Suppressor macrophage treated with lipopolysaccharide for 1 hour (primary cell): ENCODE measurements at places on chromosomes 1 and 21.

GRCh38 chr1:236685917-236686814 lies at the start of gene ACTN2:
ACTN2 (plus strand) TSS chr1:236686499; CDS start chr1:236686674, 175 bp downstream.
- DNase-seq: peak; percentile 41

GRCh38 chr1:18719786-18720451 lies 89.3 kb downstream of the PAX7 start:
- no peak for DNase-seq

DNA sequence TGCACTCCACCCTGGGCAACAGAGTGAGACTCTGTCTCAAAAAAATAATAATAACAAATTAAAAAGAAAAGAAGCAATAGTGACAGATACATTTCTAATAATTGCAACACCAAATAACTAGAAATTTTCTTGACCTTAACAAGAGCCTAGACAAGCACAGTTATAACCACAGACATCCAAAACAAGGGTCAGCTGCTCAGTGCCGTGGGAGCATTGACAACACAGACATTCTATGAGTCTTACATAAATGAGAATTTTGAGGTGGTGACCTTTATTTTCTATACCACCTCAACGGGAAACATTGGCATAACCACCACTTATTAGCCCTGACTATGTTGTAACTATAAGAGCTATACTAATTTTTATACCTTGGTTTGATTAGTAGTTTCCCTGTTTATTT lies 156.1 kb downstream of the NR5A2 start:
- no peak for DNase-seq

DNA sequence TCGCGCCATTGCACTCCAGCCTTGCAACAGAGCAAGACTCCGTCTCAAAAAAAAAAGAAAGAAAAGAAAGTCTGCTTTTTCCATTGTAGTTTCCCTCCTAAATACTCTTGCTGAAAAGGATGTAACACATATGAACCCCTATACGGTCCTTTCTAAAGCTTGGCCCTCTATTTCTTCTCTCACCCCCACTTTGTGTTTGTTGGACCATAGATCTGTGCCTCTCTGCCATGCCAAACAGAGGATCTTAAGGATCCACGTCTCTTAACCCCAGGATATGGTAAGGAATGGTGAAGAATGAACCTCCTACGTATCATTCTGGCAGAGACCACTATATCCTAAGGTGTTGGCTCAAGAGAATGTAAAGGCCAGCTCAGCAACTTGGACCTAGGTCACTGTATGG lies 18.7 kb upstream of the LAX1 start:
- no peak for DNase-seq

DNA sequence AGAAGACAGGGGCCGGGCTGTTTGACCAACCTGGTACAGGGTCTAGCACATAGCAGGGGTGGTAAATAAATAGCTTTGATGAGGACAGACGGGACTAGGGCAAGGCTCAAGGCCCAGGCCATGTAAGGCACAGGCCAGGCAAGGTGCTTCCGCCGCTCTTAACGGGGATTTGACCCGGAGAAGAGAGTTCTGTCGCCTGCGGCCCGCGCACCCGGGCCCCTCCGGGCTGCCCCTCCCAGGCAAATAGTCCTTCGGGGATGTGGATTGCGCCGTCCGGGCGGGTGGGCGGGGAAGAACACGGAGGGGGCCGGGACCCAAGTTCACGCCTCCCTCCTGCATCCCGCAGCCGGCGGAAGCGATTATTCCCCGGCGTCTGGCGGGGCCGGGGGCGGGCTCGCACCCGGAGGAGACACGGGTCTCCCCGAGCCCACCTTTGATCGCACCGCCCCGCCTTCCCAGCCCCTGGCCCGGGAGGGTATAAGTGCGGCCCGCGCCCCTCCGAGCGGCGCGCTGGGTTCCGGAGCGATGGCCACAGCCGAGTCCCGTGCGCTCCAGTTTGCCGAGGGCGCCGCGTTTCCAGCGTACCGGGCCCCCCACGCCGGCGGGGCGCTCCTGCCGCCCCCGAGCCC lies at the start of gene MIXL1:
MIXL1 (plus strand) TSS at position 508 of the 629 bp plus-strand sequence; CDS start at position 526, 18 bp downstream.
- peak; percentile 15 for DNase-seq

DNA sequence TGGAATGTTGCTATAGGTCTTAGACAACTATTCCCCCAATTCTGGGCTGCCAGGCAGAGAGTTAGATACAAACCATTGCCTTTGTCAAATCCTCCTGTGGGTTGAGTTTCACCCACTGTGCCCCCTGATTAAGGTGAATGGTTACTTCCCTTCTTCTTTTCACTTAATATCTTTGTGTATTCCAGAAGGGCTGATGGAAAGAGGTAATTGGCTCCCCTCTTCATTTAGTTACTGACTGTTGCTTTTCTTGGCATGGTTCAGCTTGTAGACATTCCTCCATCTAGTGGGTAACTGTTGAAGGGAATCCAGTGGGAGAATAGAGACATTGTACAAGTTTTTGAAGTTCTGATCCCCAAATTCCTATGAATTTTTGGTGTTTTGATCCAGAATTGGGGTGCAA lies 43.8 kb upstream of the MACF1 start:
- DNase-seq: no peak

DNA sequence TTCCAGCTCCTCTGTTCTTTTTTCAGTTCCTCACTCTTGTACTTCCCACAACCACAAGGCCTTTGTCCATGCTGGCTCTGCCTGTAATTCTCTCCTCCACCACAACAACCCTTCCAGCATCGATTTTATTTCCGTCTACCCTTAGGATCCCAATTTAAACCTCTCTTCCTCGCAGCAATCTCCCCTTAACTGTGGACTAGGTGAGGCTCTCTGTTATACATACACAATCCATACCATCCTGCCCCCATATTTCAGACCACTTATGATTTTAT lies 90.4 kb upstream of the ZC3H11B start:
- no peak for DNase-seq

DNA sequence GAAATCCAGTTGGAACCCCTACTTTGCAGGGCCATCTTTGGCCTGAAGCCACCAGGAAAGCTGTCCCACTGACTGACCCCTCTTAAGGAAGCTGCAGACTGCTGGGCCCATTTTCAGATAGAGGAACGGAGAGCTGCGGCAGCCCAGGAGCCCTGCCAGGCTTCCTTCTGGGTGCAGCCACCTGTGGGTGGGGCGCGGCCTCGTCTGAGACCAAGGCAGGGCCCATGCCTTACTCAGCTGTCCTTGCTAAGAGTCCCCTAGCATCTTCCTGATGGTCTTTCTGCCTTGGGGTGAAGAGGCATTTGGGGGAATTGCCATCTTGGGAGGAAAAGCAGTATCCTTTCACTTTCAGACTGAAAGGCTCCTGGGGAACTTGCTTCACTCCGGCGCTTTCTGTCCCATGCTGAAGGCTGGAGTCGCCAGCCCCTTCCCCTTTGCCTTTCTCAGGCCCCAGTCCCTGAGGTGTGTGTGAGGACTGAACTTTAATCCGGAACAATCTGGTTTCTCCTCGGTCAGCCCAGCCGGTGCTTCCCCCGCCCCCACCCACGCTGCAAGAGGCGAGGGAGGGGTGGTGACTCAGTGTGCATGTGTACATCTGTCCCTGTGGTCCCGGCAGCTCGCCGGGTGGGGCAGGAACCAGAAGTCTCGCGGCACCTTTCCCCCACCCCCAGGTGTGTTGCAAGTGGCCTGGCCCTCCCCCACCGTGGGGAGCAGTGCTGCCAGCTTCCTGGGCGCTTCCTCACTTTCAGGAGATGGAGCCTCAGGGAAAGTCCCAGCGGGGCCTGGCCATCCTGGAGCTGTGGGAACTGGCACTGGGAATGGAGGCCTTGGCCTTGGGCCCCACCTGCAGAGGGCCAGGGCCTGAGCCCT lies 5.1 kb downstream of the ZC3H12A start:
- peak; percentile 97 for DNase-seq

DNA sequence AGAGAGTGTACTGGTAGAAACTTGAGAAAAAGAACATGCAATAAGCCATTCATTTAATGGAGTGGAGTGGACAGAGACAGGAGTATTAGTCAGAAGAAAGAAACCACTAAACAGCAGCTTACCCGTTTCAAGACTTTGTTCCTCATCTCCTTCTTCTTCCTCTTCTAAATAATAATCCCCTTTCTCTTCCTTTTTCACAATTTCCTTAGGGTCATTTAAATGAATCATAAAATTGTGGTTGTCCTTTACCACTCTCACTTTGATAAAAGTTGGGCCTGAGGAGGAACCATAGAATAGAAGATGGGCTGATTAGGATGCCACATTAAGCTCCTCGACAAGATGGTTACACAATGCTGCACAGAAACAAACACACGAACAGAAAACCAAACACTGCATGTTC lies 109.6 kb downstream of the WDR3 start:
- DNase-seq: peak; percentile 84

DNA sequence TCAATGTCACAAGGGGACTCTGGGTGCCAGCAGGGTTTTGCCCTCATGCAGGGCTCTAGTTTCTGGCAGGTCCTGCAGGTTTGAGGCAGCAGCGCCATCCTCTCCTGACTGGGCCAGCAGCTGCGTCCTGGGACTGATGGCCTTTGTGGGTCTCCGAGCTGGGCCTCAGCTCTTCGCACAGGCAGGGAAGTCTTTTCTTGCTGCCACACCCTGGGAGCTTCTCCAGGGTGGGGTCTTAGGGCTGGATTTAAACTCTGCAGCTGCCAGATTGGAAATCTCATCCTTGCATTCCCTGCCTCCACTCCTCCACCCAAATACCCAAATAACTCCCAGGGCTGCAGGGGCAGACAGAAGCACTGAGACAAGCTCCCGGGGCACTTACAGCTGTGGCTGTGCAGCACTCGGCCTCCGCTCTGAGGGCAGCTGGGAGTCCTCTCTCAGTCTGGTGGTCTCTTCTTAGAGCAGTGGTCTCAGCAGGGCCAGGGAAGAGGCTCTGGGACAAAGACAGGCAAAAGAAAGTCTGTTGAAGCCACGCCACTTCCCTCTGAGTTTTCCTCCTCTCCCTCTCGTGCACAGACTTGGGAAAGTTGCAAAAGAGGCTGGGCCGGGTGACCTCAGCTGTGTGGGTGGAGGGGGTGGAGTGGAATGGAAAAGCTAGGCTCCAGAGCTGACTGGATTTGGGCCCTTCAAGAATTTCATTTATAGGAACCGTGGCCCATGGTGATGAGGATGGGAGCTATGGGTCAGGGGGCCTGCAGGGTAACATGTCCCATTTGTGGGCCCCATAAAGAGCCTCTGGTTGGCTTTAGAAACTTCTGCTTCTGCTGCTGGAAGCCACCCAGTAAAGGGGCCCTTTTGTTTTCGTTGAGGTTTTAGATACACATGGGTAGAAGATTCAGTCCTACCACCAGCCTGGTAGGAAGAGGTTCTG lies at the start of gene RAB7B:
RAB7B (minus strand) TSS at position 525 of the 931 bp plus-strand sequence. CDS start 9,260 bp downstream, outside the sequence.
- DNase-seq: peak; percentile 98

- no peak for DNase-seq
Observed at GRCh38 chr21:37937668-37938067, 21.4 kb upstream of the KCNJ6 start.

- DNase-seq: no peak
Observed at GRCh38 chr1:104468282-104468681, 718.6 kb downstream of the AMY1C start.

GRCh38 chr1:163875927-163876320 lies 554.2 kb downstream of the NUF2 start:
- DNase-seq: no peak

- DNase-seq: no peak
Observed at GRCh38 chr1:167795810-167796740, 74.3 kb downstream of the MPZL1 start.

DNA sequence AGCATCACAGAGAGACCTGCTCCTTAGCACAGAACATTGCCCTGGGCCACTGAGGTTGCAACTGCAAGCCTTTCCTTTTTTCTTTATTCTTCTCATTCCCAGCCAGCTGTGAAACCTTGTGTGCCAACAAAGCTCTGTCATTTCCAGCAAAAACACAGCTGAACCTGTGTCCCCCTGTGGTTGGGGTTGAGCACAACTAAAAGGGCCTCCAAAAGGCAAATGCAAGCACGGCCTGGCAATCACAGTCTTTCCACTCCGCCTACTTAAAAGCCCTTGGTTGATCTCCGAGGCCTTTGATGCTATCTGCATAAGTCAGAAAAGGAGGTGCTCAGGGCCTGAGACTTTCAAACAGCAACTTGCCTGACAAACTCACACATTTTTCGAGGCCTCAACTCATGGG lies 32.7 kb downstream of the SUSD4 start:
- DNase-seq: no peak

DNA sequence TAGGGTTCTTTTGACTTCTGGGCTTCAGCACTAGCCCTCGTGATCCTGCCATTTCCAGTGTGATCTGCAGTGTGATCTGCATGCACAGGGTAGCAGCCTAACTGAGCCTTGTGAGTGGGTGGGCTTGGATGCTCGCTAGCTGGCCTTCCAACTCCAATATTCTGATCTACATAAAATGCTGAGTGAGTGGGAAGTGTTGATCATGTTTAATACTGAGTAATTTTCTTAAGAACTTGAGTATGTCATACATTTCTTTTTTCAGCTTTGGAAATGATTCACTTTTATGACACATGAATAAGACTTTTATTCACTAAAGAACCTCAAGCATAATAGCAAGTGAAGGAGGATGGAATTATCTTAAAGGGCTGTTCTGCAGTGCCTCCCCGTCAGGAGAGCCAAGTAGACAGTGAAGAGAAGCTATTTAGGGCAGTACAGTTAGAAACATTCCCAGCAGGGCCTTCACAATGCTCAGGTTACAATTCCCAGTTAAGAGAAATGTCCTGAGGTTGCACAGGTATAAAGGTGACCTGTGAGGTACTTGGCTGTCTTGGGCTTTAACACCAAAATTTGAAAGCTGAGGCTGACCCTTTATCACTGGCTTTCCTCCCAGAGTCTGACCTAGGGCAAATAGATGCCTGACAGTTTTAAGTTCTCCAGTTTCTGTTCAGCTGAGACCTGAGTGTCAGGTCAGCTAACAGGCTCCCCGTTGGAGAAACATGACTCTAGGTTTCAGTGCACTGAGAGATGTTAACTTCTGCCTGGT lies 29.1 kb upstream of the LRRC8C start:
- DNase-seq: peak; percentile 45

DNA sequence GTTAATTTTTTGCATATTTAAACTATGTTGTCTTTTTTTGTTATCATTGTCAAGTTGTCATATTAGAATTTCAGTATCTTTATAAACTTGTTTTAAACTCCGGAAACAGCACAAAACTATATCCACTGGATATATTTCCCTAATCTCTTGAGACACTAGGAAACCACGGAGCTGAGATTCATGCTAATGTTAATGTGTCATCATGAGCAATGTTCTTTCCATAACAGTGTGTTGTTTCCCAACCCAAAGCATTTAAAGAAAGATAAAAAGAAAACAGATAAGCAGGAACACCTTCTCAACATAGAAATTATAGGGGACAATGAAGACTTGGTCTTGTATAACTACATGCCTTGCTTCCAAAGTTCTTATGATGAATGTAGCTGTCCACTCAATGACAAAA lies 626.2 kb upstream of the TMPRSS15 start:
- DNase-seq: no peak

DNA sequence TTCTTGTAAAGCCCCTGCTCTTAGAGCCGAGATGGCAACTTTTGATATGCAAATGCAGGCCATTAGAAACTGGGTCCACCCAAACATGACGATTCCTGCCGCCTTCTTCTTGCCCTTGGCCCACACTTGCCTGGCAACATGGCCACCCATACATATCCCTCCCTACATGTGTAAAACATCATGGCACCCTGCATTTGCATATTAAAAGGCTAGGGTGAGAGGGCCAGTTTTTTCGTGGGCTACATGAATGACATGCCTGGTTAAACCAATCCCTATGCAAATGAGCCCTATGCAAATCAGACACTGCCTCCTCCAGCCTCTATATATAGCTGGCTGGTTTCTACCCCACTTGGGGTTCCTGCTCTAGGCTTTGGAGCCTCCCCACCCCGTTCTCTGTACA lies 18.8 kb downstream of the PLA2G2A start:
- no peak for DNase-seq

- peak; percentile 77 for DNase-seq
Observed at GRCh38 chr21:33360281-33360680, 35.5 kb downstream of the IFNAR1 start.
